Foreskin melanocyte (primary cell): ENCODE measurements at places on chromosomes 5 and 9.
A peak's percentile ranks its signal among the peaks of the same experiment; 100 is the strongest.

- DNase-seq, result peak; percentile 49
Observed at GRCh38 chr5:52799358-52799982, 11.8 kb downstream of the ITGA1 start.

- no peak for DNase-seq
Observed at GRCh38 chr5:12022444-12022843, 118.2 kb upstream of the CTNND2 start.

GRCh38 chr9:4139196-4139595 is 160.7 kb downstream of the GLIS3 start:
- no peak for DNase-seq

DNA sequence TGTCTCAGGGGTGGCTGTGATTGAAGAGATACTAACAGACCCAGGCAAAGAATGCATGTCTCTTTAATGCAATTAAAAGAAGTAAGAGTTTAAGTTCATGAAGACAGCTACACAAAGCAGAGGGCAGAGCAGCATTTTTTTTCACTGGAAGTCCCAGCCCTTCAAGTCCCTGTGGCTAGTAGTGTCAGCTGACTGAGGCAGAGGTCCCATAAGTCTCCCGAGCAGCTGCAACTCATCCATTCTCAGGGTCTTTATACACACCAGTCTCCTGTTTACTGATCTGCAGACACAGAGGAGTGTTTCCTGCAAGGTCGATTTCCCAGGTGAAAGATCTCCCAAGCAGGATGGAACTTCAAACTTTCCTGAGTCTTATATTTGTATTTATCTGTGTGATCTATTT is 169.4 kb upstream of the GLRA1 start:
- no peak for DNase-seq

GRCh38 chr5:174211277-174211626 is 165.7 kb downstream of the NSG2 start:
- DNase-seq, result no peak

DNA sequence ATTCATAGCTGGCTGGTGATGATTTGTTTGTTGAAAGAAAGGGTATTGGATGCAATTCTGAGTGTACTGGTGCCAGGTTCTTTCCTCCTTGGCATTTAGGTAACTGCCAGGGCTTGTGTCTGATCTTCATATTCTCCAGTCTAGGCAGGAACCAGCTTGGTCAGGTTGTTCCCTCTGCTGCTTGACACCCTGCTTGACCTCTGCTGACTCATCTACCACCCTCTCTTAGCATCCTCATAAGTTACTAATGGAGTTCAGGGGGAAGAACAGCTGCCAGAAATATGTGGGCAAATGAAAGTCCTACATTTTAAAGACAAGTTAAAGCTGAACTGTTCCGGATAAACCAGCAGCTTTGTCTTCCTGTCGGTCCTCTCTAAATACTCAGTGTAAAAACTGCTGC is 116.1 kb upstream of the TNC start:
- no peak for DNase-seq

- peak; percentile 34 for DNase-seq
Observed at GRCh38 chr9:106916466-106917235, 53.7 kb downstream of the ZNF462 start.

DNA sequence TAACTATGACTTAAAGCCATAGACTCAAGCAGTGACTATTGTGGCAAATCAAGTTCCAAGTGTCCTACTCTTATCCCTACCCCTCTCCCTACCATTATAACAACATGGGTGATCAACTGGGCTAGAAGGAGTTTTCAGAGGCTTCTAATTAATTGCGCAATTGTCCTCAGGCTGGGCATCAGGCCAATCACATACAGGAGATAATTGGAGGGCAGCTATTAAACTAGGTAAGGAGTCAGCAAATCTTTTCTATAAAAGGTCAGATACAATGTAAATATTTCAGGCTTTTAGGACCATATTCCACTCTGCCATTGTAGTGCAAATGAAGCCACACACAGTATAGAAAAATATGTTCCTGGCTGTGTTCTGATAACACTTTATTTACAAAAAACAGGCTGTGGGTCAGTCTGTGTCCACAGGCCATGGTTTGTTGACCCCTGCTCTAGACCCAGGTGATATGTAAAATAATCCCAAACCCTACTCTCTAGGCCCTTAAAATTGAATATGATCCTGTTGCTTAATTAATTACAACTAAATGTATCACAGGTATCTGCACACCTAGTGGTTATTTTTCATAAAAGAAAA is 141.4 kb upstream of the PIK3R1 start:
- DNase-seq, result no peak

- DNase-seq, result no peak
Observed at GRCh38 chr5:181166812-181167733, 19.7 kb downstream of the OR2V2 start.

DNA sequence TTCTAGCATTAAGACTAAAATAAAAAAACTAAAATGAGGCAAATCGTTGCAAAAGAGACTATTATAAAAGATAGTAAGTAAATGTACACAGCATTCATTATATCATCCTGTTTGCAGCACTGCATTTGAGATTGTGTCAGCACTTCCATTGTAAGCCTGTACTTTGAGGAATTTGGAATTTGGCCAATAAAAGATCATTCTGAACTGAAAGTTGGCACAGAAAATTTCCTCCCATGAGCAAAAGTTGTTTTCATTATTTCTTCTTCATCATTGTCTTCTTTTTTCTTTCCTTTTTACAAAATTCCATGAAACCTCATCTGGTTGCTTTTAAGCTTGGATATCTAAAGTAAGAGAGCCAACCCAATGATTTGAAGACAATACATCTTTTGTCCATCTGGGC is 199.3 kb upstream of the ADAMTSL1 start:
- peak; percentile 91 for DNase-seq

GRCh38 chr5:122480146-122480545 is 168.1 kb downstream of the SNCAIP start:
- no peak for DNase-seq

GRCh38 chr9:98168941-98169488 is 23.4 kb downstream of the CORO2A start:
- peak; percentile 70 for DNase-seq

DNA sequence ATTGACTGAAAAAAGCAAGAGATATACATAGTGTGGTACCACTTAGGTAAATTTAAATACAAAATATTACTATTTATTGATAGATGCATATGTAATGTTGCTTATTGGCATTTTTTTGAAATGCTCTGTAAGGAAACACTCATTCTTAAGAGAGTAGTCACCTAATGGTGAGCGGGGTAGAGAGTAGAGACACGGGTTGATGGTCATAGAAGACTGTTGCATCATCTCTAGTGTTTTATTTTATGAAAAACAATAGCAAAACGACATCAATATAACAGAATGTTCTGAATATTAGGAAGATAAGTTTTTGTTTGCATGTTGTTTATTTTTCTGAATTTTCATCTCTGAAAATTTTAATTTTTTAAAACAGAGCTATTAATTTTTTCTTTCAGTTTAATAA is 4.0 kb downstream of the SRP19 start:
- DNase-seq, result no peak

DNA sequence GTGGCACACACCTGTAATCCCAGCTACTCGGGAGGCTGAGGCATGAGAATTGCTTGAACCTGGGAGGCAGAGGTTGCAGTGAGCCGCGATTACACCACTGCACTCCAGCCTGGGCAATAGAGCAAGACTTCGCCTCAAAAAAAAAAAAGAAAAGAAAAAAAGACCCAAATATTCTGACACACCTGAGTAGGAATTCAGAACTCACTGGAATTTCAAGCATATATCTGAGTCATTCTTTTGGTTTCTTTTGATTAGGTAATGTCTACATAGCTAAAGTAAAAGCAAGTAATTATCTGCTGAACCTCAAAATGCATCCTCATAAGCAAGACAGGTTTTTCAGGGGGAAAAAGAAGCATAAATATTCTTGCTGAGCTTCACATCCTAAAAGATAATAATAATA is 35.9 kb downstream of the ANKRD31 start:
- DNase-seq, result no peak

- no peak for DNase-seq
Observed at GRCh38 chr9:91771027-91771426, 179.0 kb downstream of the ROR2 start.

- no peak for DNase-seq
Observed at GRCh38 chr5:42487077-42487476, 63.8 kb downstream of the GHR start.

DNA sequence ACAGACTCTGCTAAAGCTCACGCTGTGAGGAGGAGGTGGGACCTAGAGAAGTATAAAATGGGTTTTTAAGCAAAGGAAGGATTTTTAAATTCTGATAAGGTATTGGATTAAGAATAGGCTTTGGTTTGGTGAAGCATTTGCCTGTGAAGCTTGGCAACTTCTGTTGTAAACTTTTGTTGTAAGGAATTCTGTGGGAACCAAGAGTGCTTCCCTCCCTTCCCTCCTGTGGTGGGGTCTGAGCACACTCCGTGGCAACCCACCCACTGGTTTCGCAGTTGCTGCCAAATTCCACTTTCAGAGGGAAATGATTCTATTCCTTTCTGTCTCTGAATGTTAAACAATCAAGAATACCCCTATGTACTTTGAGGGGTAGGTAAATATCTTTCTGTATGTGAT is 28.6 kb upstream of the GTF2H2C start:
- no peak for DNase-seq

DNA sequence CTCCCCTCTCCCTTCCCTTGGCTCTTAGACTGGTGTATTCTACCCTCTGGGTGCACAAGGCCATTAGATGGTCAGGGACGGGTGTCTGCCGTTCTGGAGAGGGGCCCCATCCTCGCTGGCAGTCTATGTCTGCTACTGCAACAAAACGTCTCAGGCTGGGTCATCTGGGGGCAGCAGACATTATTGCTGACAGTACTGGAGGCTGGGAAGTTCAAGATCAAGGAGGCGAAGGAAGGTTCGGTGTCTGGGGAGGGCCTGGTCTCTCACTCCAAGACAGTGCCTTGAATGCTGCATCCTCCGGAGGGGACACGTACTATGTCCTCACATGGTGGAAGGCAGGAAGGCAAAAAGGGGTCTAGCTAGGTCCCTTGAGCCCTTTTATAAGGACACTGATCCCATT is 93.4 kb upstream of the COL5A1 start:
- no peak for DNase-seq

DNA sequence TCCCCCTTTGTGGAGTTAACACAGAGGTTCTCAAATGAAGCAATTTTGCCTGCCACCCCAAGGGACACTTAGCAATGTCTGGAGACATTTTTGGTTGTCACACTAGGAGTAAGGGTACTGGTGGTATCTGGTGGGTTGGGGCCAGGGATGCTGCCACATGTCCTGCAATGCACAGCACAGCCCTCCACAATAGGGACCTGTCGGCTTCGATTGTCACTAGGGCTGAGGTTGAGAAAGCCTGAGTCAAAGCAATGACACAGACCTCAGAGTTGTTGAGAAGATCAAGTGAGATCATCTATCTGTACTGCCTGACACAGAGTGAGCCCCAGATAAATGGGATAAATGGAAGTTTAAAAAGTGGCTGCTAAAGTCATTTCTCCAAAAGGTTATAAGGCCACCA is 249.2 kb upstream of the KLF4 start:
- no peak for DNase-seq

DNA sequence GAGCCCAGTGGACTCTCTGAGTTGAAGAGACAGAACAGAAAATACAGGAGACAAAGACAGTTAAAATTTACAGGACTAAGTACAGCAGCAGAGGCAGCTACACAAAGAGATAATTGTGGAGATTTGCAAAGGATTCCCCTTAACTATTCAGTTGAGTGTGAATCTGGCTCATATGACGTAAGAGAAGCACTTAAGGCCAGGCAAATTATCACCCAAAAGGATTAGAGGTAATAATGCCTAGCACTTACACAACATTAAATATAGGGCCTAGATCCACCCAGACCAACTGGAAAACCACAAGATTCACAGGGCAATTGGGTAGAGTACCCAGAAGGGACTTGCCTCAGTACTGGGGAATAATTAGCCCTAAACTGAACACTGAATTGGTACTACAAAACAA is 41.3 kb downstream of the ADAMTS6 start:
- peak; percentile 32 for DNase-seq

GRCh38 chr5:78750281-78750680 is 101.7 kb upstream of the LHFPL2 start:
- DNase-seq, result no peak

DNA sequence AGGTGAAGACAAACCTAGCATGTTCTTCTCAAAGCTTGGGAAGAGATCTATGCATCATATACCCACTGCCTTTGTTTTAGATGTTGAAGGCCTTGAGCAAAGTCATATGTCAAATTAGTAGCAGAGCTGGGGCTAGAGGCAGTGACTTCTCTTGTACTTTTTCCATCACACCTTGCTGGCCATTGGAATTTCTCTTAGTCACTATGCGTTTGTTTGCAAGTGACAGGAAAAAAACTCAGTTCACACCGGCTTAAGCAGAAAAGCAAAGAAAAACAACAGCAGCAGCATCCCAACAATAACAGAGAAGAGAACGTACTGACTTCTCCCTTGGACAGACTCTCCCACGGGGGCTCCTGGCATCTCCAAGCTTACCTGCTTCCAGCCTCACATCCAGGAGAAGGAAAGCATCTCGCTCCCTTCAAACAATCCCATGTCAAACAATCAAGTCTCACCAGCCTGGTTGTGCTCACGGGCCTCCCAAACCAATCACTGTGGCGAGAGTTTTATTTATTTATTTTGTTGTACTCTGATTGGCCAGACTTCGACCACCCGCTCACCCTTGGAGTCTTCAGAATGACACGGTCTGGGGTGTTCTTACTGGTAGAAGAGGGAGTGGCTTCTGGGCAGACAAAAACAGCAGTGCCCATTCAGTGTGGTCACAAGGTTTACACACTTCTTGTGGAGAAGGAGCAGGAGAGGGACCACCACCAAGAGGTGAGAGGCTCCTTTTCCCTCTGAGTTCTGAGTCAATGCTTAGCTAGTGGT is 83.8 kb upstream of the STC2 start:
- no peak for DNase-seq

GRCh38 chr9:20623021-20623747 is 885 bp upstream of the MLLT3 start:
- no peak for DNase-seq

DNA sequence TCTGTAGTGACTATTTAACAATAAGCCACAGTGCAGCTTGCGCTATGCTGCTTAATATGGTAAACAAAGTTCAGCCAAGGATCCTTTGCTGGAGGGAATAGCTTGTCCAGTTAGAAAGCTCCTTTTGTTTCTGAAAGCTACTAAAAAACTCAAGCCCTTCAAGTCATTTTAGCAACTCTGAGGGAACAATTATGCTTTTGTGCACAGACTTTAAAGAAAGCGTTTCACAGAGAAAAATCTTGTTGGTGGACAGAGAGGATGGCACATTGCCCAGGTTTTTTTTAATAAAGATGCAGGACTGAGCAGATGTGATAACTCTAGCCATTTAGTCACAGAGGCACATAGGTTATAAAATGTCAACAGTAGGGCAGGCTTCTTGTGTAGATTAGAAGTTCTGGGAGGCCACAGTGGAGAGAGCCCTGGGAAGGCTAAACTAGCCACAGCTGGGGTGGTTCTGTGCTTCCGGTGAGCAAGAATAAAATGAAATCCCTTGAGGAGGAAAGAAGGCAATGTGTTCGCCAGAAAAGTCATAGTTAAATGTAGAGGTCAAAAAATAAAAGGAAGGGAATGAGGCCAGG is 63.4 kb downstream of the ALDH7A1 start:
- DNase-seq, result peak; percentile 99

- peak; percentile 77 for DNase-seq
Observed at GRCh38 chr5:151157426-151158286, at the start of gene ANXA6. TSS of gene ANXA6 (minus strand) at chr5:151157779. CDS start at chr5:151147901, 9,878 bp downstream.

- DNase-seq, result no peak
Observed at GRCh38 chr5:52360985-52361384, 426.7 kb upstream of the ITGA1 start.

- DNase-seq, result no peak
Observed at GRCh38 chr9:21326526-21327139, 8.6 kb downstream of the KLHL9 start.

GRCh38 chr5:171315925-171316257 is 6.8 kb downstream of the TLX3 start:
- DNase-seq, result no peak

GRCh38 chr5:171855798-171856763 is 70.5 kb downstream of the SMIM23 start:
- DNase-seq, result no peak
